ENCODE measurements at places on chromosomes 3 and 15. TPM values are rescaled to one million over a fixed set of nuclear protein-coding genes. Genes with fewer than 3 reads are reported as not detected.

GRCh38 chr3:63934041-63934866 is 22.1 kb upstream of the SCAANT1 start:
- DNase-seq: peak; percentile 50

The GOLGA6L7 gene
- total RNA-seq: not detected

The C3orf20 gene
- 0.23 TPM for total RNA-seq

DNA sequence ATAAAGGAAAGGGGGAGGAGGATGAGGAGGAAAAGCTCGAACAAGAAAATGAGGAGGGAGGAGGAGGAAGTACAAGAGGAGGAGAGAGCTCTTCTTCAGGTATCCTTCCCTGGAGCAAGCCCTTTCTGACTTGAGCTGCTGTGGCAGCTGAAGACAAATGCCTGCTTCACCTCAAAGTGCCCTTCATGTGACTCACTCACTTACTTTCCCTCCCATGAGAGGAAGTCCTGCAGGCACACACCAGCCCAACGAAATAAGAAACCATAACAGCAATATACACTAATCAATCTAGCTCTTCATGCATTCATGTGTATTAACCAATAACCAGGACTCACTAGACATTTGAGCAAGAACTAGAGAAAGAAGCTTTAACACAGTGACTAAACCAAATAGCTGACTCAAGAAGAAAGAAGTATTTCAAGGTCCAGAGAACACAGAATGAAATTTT is 251.9 kb downstream of the IGSF11 start:
- no peak for DNase-seq

The P2RY14 gene
- total RNA-seq: 1.2 TPM

The WNT5A gene
- not detected for total RNA-seq

GRCh38 chr3:5270666-5271371 is 83.3 kb downstream of the EDEM1 start:
- DNase-seq: no peak

DNA sequence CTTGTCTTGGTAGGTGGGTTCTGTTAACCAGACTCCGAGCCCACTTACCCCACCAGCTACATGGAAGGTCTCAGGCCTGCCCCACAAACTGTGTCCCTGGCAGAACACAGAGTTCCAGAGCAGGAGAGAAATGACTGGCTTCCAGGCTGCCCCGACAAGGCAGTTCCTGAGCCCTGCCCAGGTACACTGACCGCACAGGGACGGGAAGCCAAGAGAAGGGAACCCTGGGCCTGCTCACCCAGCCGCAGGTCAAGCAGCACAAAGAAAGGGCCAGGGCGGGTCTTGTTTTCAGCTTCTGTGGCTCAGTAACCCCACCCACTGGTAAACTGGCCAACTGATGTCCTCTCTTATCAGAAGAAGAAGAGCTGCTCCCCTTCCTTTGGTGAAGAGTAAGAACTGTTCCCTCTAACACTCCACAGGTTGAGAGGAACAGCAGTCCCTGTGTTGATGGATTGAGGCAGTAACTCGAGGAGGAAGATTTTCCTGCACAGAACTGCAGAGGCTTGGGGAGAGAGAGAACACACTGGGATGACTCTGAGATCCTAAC is 68.4 kb downstream of the CRTC3 start:
- peak; percentile 47 for DNase-seq

- DNase-seq: no peak
These were observed 1313.3 kb downstream of the ROBO2 start for GRCh38 chr3:78353231-78353630.

The VWA5B2 gene
- total RNA-seq: not detected

- no peak for DNase-seq
These were observed 41.7 kb downstream of the CHST14 start for GRCh38 chr15:40512440-40512839.

DNA sequence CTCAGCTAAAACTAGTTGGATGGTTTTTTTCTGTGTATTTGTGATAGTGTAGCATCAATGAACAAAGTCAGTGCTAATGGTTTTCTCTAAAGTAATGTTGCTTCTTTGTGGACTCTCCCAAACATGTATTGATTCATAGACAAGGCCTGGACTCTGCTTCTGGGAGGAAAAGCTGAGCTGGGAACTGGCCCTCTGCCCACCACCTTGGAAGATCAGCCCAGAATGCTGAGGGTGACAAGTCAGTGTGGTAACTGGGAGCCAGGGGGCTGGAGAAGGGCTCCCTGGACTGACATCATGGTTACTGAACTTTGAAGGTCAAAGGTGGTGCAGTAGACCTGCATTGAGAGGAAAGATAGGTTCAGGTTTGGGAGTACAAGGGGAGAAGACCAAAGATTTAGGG is 3.0 kb downstream of the ARHGAP31 start:
- no peak for DNase-seq

The GPR160 gene
- 13.8 TPM for total RNA-seq

- no peak for DNase-seq
These were observed 63.7 kb downstream of the ATP8B4 start for GRCh38 chr15:50055332-50055731.

The C15orf39 gene
- 65.0 TPM for total RNA-seq

The FAM227B gene
- 3.5 TPM for total RNA-seq

The GHRL gene
- total RNA-seq: 0.95 TPM

The DLEC1 gene
- 3.8 TPM for total RNA-seq

The HDDC3 gene
- 37.6 TPM for total RNA-seq

The CLDN16 gene
- not detected for total RNA-seq

DNA sequence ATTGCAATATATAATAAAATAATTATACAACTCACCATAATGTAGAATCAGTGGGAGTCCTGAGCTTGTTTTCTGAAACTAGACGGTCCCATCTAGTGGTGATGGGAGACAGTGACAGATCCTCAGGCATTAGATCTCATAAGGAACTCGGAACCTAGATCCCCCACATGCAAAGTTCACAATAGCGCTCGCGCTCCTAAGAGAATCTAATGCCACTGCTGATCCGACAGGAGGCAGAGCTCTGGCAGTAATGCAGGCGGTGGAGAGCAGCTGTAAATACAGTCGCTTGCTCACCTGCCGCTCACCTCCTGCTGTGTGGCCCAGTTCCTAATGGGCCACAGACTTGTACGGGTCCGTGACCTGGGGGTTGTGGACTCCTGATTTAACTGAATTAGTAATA is 87.8 kb downstream of the P3H2 start:
- DNase-seq: no peak

GRCh38 chr3:188842639-188843038 is 329.1 kb upstream of the TPRG1 start:
- DNase-seq: no peak

- no peak for DNase-seq
These were observed 36.5 kb downstream of the RPLP1 start for GRCh38 chr15:69489073-69489571.

The APPL1 gene
- total RNA-seq: 32.5 TPM

DNA sequence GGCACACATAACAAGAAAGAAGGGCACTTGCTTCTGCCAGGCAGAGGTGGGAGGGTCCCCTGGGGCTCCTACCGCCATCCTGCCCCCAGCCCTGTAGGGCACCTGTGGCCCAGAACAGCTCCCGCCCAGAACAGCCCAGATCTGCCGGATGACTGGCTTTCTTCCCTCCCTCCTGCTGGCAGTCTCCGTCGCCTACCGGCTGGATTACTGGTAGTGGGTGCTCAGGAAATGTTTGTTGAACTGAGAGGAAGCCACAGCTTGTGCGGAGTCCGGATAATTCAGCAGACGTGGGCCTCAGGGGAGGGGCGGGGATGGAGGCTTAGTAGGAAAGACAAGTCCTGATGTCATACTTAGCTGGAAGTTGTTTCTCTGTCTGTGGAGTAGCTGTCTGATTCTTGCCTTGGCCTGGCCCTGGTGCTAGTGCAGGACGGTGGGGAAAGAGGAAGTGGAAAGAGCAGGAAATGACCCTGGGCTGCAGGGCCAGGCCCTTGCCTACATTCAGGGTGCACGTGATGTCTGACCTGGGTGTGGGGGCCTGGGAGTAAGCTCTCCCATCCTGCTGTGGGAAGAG is 6.7 kb downstream of the CCDC9B start:
- no peak for DNase-seq

DNA sequence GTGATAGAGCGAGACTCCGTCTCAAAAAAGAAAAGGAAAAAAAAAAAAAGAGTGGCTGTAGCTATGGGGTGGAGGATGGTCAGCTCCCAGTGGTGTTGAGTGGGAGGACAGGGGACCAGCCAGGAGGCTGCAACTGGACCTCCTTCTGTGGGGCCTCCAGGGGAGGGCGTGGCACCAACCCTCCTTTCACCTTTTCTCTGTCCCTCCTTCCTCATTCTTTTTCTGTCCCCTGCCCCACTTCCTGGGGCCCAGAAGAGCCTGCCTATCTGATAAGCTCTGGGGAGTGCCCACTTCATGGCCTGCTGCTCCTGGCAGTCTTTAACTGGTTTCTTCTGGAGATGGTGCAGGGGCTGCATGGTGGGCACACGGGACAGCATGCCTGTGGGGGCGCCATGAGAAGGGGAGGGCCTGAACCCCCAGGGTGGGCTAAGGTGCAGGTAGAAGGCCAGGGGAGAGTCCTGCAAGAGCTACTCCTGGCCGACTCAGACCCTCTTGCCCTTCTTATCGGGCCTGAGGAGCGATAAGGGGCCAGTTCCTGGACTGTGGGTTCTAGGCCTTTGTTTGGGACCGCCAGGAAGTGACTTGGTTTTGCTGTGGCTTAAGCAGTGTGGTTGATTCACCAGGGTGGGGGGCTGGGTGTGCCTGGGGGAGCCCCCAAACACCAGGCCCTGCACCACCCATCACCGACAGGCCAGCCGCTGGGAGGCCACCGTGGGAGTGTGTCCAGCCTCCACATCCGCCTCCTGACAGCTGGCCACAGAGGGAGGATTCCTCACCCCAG is 49.4 kb upstream of the FLNB start:
- no peak for DNase-seq

The GOLGA6D gene
- total RNA-seq: not detected

The HES1 gene
- 11.2 TPM for total RNA-seq

DNA sequence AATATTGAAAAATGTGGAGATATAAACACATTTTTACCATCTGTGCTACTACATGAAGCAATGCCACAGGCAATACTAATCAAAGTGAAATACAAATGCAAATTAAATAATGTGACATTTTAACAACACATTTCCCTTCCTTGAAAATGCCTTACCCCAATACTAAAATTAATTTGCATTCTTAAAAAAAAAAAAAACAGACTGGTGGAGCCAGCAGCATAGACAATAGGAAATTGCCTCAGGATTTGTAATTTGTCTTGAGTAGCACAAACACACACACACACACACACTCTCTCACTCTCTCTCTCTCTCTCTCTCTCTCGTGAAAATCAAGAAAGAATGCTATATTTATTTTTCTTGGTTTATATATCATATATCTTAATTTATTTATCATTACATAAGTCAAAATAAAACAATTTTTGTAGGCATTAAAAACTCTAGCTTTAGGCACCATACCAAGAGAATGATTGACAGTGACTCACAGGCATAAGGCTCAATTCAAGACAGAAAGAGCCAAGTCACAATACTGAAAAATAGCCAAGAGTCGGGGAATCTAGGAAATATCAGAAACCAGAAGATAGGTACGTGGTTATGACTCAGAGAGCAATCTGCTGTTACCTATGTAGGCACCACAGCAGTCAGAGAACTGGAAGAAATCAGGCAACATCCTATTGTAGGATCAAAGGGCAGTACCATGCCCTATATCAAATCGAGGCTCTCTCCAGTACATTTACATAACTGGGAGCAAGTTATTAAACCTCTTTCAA is 23.0 kb downstream of the SUCNR1 start:
- DNase-seq: no peak

- peak; percentile 87 for DNase-seq
These were observed 42.9 kb downstream of the TBC1D2B start for GRCh38 chr15:78034495-78035191.

DNA sequence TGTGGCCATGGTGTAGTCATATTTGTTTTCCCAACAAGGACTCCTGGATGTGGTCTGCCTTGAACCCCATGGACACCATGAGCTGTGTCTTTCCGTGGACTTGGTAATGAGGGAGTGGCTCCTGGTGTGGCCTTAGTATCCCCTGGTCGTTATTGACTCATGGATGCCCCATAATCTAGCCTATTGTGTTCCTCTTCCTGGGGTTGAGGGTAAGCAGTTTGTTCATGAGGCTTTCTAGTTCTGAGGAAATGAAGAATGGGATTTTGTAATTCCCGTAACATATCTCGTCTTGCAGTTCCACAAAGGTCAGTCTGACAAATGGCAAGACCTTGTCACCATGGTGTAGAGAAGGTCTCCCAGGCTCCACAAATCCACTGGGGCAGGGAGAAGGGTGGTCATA is 22.6 kb downstream of the RAB7A start:
- DNase-seq: no peak

The PTH1R gene
- not detected for total RNA-seq

DNA sequence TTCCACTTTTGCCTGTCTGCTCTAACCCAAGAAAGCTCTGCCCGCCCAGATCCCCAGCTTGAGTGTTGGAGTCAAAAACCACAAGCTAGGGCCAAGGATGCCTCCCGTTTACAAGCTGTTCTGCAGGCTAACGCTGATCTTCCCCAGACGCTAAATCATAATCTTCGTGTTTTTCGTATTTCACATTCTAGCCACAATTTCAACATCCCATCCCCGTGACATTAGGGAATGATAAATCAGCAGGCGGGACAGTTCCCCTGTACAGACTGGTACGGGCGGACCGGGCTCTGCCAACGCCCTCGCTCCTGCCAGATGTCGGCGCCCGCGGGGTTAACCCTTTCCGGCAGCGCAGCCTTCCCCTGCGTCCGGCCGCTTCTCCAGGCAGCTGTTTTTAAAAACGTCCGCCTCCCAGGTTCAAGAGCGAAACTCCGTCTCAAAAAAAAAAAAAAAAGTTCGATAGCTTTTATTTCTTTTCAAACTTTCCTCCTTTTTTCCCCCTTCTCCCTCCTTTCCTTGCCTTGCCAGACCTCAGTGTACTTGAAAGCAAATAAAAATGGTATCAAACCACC is 81.0 kb upstream of the BNC1 start:
- peak; percentile 18 for DNase-seq

The DRD3 gene
- not detected for total RNA-seq
